ENCODE measurements at places on chromosomes 6 and 20. TPM values are rescaled to one million over a fixed set of nuclear protein-coding genes. Genes with fewer than 3 reads are reported as not detected.

DNA sequence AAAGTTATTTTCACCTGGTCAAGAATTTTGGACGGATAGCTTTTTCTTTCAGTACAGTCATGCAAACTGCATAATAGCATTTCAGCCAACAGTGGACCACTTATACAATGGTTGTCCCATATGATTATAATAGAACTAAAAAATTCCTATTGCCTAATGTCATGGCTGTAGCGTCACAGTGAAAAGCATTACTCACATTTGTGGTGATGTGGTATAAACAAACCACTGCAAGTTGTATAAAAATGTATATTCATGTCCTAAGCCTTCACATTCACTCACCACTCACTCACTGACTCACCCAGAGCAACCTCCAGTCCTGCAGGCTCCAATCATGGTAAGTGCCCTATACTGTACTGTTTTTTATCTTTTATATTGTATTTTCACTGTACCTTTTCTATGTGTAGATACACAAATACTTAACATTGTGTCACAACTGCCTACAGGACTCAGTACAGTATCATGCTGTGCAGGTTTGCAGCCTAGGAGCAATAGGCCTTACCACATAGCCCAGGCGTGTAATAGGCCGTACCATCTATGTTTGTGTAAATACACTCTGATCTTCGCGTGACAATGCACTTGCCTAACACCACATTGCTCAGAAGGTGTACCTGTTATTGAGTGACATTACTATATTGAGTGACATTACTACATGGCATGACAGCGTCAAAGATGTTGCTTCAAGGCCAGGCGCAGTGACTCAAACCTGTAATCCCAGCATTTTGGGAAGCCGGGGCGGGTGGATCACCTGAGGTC lies 17.9 kb downstream of the ABHD12 start:
- DNase-seq: peak; percentile 98

- DNase-seq: no peak
Observed at GRCh38 chr6:156344491-156344890, 432.7 kb upstream of the ARID1B start.

GRCh38 chr6:13566500-13566899 lies 7.9 kb upstream of the SIRT5 start:
- no peak for DNase-seq

Gene RHAG
- not detected for total RNA-seq

Gene FKBP1C
- 0.26 TPM for total RNA-seq

Gene RIPOR2
- total RNA-seq: 0.51 TPM

Gene PHACTR1
- 0.26 TPM for total RNA-seq

DNA sequence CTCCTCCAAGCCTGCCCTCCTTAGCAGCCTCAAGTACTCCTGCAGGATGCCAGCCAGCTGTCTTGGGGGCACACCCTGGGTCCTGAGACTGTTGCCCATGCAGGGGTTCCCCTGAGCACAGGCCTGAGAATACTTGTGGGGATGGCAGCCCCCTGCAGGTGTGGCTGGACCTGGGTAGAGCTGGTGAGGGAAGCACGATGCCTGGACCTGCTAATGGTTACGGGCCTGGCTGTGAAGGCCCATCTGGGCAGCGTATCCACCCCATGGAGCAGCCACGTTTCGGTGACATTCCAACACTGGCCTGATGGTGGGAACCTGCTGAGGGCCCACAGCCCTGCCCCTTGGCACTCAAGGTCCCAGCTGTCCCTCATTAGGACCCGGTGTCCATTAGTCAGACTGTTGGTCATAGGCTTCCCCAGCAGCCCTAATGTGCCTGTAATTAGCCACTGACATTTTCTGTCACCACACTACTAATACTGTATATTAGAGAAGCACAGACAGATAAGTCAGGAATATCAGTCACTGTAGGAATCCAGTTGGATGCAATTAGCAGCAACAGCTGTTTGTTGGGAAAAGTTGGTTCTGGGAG lies 20.3 kb downstream of the CCDC167 start:
- DNase-seq: no peak

- no peak for DNase-seq
Observed at GRCh38 chr6:163147994-163148393, 266.5 kb upstream of the QKI start.

Gene DNAH8
- total RNA-seq: under 0.01 TPM

- peak; percentile 91 for DNase-seq
Observed at GRCh38 chr20:47392015-47392720, 35.7 kb upstream of the ZMYND8 start.

DNA sequence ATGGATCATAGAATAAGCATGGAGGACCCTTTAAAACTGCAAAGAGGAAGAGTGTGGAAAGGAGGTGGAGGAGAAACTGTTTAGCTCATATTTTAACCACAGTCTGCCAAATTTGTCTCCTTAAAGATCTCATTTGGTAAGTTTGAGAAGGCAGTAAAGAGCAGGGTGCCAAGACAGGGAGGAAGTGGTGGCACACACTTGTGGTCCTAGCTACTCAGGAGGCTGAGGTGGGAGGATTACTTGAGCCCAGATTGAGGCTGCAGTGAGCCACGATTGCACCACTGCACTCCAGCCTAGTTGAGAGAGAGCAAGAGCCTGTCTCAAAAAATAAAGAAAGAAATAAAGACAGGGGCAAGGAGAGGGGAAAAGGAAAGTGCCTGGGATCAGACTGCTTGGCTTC lies 16.8 kb upstream of the DCBLD1 start:
- no peak for DNase-seq

DNA sequence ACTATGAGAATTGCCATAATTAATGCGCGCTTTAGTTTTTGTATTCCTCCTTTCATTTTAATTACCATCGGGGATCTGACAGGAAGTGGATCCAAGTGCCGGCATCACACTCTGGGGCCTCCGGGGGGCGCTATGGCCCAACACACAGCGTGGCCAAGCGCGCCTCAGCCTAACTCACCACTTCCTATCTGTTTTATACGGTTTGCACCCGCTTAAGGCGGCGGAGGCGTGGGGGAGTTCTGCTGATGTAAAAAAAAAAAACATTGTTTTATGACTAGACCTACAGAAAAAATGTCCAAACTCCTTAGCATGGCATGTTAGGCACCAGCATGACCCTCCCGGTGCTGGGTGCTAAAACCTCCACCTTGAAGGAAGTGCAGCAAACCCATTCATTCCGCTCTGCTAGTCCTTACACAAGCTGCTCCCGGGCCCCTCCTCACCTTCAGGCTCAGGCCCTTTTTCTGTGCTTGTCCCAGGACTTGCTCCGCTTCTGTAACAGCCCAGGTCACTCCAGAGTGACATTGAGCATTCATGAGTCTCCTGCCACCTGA lies 4.5 kb upstream of the EBF4 start:
- DNase-seq: peak; percentile 51

- no peak for DNase-seq
Observed at GRCh38 chr6:29487660-29488059, at the start of gene MAS1L. TSS of gene MAS1L (minus strand) at chr6:29487956. CDS start at chr6:29487902, 54 bp downstream.

Gene BPIFA1
- not detected for total RNA-seq

Gene GGTLC1
- total RNA-seq: not detected

DNA sequence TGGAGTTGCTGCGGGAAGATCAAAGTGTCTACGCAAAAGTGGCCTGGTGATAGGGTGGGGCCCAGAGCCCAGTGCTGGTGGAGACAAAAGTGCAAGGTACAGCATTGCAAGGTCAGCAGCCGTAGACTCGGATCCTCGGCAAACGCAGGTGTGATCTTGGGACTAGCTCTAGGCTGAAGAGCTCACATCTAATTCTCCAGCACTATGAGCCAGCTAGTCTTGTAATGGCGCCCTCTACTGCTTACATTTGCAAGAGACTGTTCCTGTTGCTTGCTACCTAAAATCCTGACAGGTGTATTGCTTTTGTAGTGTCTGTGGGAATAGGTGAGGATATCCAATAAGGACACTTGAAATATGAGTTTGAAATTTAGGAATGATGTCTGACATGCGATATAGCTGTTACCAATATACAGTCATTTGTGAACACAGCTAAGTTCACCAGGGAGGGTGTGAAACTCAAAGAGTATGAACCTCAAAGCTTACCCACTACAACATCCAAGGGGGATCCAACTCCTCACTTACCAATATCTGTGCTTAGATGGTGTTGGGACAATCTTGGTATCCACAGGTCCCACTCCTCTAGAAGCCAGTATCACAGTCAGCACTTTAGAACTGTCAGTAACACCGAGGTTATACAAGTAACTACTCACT lies 58.4 kb downstream of the PDE7B start:
- peak; percentile 57 for DNase-seq

Data from fibroblast of lung (primary cell).